Thoracic aorta (tissue), 2 donors: ENCODE measurements at places on chromosomes 4 and X. TPM values are rescaled to one million over a fixed set of nuclear protein-coding genes. Genes with fewer than 3 reads are reported as not detected.

- no peak for DNase-seq
Measured at GRCh38 chr4:20251796-20252655, at the start of gene SLIT2. SLIT2 (plus strand) TSS chr4:20251905; CDS start chr4:20253816, 1,911 bp downstream.

ANOS1 gene
- total RNA-seq, result 8.9 TPM

TMPRSS11A gene
- not detected for total RNA-seq

GRCh38 chrX:49228185-49228584 lies 5.0 kb downstream of the CACNA1F start:
- DNase-seq, result no peak

DNA sequence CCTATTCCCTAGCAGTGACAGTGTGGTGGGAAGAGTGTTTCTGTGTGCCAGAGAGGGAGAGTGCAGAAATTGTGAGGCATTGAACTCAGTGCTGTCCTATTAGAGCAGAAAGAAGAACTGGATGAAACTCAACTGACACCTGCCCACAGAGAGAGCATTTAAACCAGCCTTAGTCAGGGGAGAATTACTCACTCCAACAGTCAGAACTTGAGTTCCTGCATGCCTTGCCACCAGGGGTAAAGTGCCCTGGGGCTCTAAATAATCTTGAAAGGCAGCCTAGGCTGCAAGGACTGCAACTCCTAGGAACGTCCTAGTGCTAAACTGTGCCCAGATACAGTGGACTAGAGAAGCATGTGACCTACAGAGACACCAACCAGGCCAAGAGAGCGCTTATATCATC lies 12.8 kb downstream of the CYSLTR1 start:
- no peak for DNase-seq

GRCh38 chr4:144754562-144755410 lies 108.8 kb downstream of the HHIP start:
- no peak for DNase-seq

GRCh38 chr4:81410680-81411079 lies 61.0 kb downstream of the RASGEF1B start:
- DNase-seq, result no peak

ATP1B4 gene
- not detected for total RNA-seq

DNA sequence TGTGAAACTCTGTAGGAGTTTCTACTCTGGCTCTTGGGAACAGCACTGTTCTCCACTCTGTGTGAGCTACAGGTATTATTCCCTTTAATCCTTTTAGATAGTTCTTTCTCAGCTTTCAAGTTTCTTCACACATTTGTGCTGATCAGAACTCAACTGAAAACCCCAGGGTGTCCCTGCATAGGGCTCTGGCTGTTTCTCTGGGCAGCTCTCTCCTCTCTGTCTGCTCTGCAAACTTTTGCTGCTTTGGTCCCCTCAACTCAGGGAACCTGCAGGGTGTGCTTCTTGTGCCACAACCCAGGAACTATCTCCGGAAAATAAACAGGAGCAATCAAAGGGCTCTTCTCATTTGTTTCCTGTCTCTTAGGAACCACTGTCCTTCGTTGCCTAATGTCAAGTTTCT lies 196.6 kb upstream of the GABRA2 start:
- no peak for DNase-seq

DNA sequence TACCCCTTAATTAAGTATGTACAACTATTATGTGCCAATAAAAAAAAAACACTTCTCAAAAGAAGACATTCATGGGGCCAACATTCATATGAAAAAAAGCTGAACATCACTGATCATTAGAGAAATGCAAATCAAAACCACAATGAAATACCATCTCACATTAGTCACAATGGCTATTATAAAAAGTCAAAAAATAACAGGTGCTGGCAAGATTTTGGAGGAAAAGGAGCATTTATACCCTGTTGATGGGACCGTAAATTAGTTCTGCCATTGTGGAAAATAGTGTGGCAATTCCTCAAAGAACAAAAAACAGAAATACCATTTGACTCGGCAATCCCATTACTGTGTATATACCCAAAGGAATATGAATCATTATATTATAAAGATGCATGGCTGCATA lies 229.9 kb downstream of the PAPSS1 start:
- no peak for DNase-seq

GRCh38 chr4:60656171-60656570 lies 544.0 kb upstream of the ADGRL3 start:
- no peak for DNase-seq

DNA sequence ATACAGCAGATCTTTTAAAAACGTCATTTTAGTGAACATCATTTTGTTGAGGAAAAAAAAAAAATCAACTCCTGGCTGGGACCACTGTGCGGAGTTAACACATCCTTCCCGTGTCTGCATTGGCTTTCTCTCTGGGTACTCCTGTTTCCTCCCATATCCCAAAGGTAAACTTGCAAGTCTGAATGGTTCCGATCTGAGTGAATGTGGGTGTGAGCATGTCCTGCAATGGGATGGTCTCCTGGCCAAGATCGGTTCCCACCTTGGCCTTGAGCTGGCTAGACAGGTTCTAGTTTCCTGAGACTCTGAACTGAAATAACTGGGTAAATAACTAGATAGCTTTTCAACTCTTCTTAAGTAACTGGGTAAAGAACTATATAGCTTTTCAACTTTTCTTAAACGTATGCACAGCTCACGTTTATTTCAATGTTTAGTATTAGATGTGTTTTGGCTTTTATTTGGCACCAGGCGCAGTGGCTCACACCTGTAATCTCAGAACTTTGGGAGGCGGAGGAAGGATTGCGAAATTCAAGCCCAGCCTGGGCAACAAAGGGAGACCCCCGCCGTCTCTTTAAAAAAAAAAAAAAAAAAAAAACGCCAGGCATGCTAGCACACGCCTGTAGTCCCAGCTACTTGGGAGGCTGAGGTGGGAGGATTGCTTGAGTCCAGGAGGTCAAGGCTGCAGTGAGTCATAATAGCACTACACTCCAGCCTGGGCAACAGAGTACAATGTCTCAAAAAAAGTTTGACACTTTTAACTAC lies 14.0 kb downstream of the RBMX start:
- no peak for DNase-seq

SYTL4 gene
- total RNA-seq, result 13.5 TPM

GRCh38 chr4:176546975-176547374 lies 227.2 kb downstream of the SPCS3 start:
- no peak for DNase-seq

PPP2R2C gene
- total RNA-seq, result 0.14 TPM

- no peak for DNase-seq
Measured at GRCh38 chr4:78204176-78204575, 147.1 kb downstream of the FRAS1 start.

GRCh38 chrX:97200454-97200853 lies 316.7 kb downstream of the RPA4 start:
- no peak for DNase-seq

- DNase-seq, result no peak
Measured at GRCh38 chr4:119592830-119593229, 35.8 kb downstream of the PDE5A start.

GRCh38 chr4:119106036-119107000 lies 29.3 kb upstream of the MYOZ2 start:
- DNase-seq, result no peak

- no peak for DNase-seq
Measured at GRCh38 chr4:77710059-77710458, 104.4 kb downstream of the CXCL13 start.

DNA sequence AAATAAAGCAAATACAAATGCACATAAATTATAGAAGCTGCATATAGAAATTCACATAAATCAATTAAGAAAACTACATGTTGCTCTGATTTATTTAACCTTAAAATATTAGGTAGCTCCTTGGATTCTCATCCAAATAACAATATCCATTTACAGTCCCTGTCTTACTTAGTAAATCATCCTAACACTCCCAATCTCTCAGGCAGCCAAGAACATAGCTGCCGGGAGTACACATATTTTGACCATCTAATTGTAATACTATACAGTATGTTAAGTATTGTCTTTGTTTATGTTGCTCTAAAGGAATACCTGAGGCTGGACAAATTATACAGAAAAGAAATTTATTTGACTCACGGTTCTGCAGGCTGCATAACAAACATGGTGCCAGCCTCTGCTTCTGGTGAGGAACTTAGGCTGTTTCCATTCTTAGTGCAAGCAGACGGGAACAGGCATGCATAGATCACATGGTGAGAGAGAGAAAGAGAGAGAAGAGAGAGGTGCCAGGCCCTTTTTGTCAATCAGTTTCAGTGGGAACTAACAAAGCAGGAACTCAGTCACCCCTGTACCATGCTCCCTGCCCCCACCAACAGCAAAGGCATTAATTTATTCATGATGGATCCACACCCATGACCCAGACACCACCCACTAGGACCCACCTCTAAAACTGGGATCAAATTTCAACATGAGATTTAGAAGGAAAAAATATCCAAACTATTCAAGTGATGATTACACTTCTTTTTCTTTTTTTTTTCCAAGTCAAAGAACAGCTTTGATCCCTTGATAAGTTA lies 614.8 kb upstream of the TECRL start:
- no peak for DNase-seq

DNA sequence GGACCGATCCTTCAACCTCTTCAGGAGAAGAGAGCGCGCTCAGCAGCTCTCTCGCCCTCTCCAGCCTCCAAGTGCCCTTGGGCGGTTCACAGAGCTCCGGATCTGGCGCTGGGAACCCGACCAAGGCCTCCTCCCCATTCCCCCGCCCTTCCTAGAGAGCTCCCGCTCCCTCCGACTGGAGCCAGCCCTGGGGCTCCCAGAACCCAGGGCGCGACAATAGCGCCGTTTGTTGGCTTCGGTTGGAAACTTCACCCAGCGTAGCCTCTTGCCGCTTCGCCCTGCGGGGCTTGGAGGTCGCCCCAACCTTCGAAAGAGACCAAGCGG lies 3.1 kb upstream of the SOX3 start:
- no peak for DNase-seq

GRCh38 chr4:85867271-85867670 lies 392.3 kb downstream of the ARHGAP24 start:
- DNase-seq, result no peak

DNA sequence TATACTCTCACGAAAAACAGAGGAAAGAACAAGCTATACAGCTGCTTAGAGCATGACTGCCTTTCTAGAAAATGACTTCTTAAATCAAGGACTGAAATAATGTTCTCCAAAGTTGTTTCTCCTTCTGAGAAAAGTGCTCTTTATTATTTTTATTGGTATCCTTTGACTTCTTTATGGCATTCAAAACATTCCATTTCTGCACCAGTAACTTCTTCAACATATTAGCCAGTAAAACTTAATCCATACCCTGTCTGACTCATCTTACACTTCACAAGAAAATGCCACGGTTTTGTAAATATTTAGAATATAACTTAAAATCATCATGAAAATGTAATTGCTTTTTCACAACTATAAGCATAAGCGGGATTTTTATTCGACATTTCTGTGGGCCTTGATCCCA lies 180.4 kb downstream of the NR3C2 start:
- no peak for DNase-seq

DNA sequence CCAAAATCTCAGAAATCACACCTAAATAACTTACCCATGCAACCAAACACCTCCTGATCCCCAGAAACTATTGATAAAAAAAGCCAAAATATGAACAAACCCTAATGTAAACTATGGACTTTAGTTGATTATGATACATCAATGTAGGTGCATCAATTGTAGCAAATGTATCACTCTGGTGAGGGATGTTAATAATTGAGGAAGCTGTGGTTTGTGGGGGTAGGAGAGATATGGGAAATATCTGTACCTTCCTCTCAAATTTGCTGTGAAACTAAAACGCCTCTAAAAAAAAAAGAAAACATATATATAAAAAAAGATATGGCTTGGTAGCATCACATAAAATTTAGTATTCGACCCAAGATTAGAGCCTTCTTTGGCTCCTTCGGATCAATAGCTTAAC lies 144.3 kb upstream of the CPEB2 start:
- no peak for DNase-seq

- DNase-seq, result no peak
Measured at GRCh38 chr4:6916587-6917460, 7.2 kb downstream of the TBC1D14 start.

GRCh38 chr4:38089961-38090360 lies 129.8 kb downstream of the PTTG2 start:
- DNase-seq, result no peak

ADGRL3 gene
- 17.5 TPM for total RNA-seq

- no peak for DNase-seq
Measured at GRCh38 chr4:86939729-86940575, 5.1 kb downstream of the AFF1 start.

DNA sequence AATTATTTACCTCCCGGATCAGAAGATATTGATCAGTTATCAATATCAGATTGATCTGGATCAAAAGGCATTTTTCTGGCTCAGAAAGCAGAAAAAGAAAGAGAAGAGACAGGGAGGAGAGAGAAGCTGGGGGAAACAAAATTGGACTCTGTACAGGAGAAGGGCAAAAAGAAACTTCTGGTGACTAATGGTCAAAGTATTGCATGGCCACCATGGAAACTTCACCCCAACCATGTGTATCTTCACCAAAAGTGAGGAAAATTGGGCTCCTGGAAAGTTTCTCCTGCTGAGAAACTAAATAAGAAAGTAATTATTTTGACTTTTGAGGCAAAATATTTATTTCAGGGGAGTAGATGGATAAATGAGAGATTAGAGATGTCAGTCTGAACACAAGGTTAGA lies 33.9 kb downstream of the RNF150 start:
- no peak for DNase-seq

ADAMTS3 gene
- total RNA-seq, result 5.4 TPM

DNA sequence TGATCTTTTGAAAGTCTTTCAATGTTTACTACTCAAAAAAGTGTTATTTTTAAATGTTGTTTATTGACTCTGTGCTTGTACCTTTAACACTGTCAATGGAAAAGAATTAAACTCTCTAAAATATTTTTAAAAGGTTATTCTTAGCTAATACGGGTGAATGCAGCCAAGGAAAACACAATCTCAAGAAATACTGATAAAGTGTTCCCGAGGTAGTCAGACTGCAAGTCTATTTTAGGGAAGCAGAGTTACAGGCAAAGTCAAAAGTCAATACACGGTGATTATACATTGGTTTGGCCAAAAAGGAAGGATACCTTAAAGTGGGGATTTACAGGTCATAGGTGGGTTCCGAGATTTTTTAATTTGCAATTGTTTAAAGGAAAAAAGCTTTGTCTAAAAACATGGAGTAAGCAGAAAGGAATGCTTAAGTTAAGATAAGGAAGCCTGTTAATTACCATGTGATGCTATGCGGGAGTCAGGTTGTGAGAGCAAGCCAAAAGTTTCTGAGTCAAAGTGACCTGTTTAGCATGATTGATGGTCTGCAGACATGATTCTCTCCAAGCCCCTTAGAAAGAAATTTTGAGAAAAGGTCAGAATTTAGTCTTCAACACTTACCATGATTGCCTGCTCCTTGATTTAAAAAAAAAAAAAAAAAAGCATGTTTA lies 288.4 kb downstream of the KLHL4 start:
- no peak for DNase-seq
